ENCODE measurements at places on chromosomes 2 and 18.

DNA sequence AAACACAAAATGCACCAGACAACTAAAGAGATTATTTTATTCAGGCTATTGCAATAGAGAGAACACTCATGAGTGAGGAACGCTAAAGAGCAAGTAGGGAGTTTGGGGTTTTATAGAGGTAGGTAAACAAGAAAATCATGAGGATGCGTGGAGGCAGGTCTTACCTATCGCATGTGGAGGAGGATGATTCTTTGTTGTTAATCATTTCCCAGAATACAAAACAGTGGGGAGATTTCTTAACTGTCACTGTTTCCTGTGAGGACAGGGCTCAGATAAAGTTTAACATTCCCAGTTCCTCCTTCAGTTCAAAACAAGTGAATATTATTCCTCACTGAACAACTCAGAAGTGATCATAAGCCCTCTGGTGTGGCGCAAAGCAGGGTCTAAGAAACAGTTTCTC is 156.1 kb upstream of the MGAT5 start:
- DNase-seq = no peak

GRCh38 chr2:58918141-58918540 is 677.0 kb upstream of the FANCL start:
- DNase-seq = no peak

GRCh38 chr2:48529194-48529593 is 760 bp upstream of the STON1 start:
- no peak for DNase-seq

DNA sequence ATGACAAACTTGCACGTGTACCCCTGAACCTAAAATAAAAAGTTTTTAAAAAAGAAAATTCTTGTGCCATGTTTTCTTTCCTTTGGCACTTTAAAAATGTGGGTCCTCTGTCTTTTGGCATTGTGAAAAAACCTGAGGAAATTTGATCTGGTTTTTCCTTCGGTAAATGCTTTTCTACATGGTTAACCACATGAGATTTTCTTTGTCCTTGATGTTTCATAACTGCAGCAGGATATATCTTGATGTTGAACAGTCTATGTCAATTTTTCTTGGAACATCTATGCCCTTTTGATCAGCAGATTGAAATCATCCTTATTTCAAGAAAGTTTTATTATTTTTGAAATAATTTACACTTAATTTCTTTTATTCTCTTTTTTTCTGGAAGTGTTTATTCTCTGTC is 109.1 kb downstream of the TMEM17 start:
- no peak for DNase-seq

GRCh38 chr2:126975671-126976655 is 77.3 kb downstream of the TEX51 start:
- no peak for DNase-seq
